ENCODE measurements at places on chromosomes 5 and 9.
A peak's percentile ranks its signal among the peaks of the same experiment; 100 is the strongest.

- no peak for DNase-seq
Observed at GRCh38 chr9:128099231-128099931, 28.1 kb downstream of the PTGES2 start.

GRCh38 chr5:136998854-136999357 is 500.2 kb downstream of the SPOCK1 start:
- DNase-seq = no peak

- no peak for DNase-seq
Observed at GRCh38 chr9:93090091-93090655, 5.8 kb upstream of the CARD19 start.

GRCh38 chr9:116686693-116687073 is 422 bp upstream of the TRIM32 start:
- DNase-seq = no peak

GRCh38 chr9:14302405-14302804 is 11.5 kb downstream of the NFIB start:
- DNase-seq = no peak

DNA sequence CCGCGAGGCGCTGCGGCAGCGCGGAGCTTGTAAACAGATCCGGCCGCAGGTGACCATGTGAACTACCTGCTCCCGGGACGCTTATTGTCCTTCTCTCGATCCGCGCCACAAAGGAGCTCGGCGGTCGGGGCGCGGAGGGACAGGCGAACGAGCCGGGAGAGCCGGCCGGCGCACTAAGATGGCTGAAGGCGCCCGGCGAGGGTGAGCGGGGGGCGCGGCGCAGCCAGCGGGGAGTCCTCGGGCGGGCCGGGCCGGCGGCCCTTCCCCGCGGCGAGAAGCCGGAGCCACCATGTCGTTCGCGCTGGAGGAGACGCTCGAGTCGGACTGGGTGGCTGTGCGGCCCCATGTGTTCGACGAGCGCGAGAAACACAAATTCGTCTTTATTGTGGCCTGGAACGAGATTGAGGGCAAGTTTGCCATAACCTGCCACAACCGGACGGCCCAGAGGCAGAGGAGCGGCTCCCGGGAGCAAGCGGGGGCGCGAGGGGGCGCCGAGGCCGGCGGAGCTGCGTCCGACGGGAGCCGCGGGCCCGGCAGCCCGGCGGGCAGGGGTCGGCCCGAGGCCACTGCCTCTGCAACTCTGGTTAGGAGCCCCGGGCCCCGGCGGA is 535 bp downstream of the JMY start:
- peak; percentile 5 for DNase-seq

DNA sequence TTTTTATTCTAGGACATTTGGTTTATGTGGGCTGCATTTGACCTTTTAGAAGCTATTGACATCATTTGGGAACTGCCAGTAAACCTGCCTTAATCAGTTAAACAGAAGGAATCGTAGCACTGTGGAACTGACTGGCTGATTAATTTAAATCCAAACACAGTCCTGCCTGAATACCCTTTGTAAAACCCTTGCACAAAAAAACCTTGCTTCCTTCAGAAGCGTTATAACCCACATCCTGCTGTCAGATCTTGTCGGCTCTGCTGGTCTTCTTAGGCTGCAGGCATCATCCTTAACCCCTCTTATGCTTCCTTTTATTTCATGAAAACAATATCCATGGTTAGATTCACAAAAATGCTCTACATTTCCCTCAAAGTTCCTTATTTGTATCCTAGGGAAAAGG is 46.3 kb downstream of the PAM start:
- no peak for DNase-seq
